ENCODE measurements at places on chromosomes 4 and X. TPM values are rescaled to one million over a fixed set of nuclear protein-coding genes. Genes with fewer than 3 reads are reported as not detected.

Gene CXorf49
- polyA plus RNA-seq, result not detected

Gene PHOX2B
- 0.12 TPM for polyA plus RNA-seq

Gene CRLF2
- polyA plus RNA-seq, result not detected

Gene GPR143
- polyA plus RNA-seq, result 13.5 TPM

Gene NWD2
- polyA plus RNA-seq, result 0.21 TPM

Gene HPGD
- polyA plus RNA-seq, result 60.5 TPM

Gene OCIAD2
- polyA plus RNA-seq, result 214 TPM

Gene CXCL3
- not detected for polyA plus RNA-seq

Gene LRCH2
- polyA plus RNA-seq, result 10.1 TPM

Gene NEIL3
- polyA plus RNA-seq, result 4.2 TPM

Gene TRIM61
- 2.5 TPM for polyA plus RNA-seq

Gene SLC9B1
- 2.4 TPM for polyA plus RNA-seq

Gene ALB
- polyA plus RNA-seq, result 3.3 TPM

Gene ITM2A
- polyA plus RNA-seq, result 92.4 TPM

Gene INPP4B
- 9.4 TPM for polyA plus RNA-seq

Gene SPANXB1
- polyA plus RNA-seq, result not detected

Gene F8A1
- 15.5 TPM for polyA plus RNA-seq

Gene ARR3
- polyA plus RNA-seq, result 1.7 TPM

Gene FHL1
- 55.0 TPM for polyA plus RNA-seq

Gene PCDH11X
- 0.10 TPM for polyA plus RNA-seq

Gene ZNF141
- 46.5 TPM for polyA plus RNA-seq

Gene SATL1
- polyA plus RNA-seq, result 0.60 TPM

Gene SLIT2
- polyA plus RNA-seq, result 56.2 TPM

Gene SMIM14
- 35.1 TPM for polyA plus RNA-seq

Gene CYSLTR1
- polyA plus RNA-seq, result 1.9 TPM

Gene BEX5
- 9.5 TPM for polyA plus RNA-seq
